ENCODE measurements at places on chromosomes 1 and 21.

DNA sequence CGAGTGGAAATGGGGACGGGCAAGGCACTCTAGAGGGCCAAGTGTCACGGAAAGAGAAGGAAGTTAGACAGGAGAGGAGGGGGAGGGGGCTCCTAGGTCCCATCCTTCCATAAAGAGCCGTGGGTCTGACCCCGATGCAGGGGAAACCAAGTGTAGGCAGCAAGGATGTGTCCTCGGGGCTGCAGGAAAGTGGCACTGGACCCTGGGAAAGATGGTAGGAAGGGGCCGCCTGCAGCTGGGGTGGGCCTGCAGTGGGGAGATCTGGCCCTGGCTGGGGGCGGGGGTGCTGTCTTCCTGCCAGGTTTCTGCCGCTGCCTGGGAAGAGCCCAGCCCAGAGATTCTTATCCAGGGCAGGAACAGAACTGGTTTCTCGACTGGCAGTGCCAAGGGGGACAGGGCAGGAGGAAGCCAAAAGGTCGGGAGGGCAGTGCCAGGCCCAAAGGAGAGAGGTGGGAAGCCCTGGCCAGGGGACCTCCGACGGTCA is 12.9 kb downstream of the CRABP2 start:
- DNase-seq, result no peak

- no peak for DNase-seq
Measured at GRCh38 chr1:11286735-11287410, 13.9 kb downstream of the UBIAD1 start.

DNA sequence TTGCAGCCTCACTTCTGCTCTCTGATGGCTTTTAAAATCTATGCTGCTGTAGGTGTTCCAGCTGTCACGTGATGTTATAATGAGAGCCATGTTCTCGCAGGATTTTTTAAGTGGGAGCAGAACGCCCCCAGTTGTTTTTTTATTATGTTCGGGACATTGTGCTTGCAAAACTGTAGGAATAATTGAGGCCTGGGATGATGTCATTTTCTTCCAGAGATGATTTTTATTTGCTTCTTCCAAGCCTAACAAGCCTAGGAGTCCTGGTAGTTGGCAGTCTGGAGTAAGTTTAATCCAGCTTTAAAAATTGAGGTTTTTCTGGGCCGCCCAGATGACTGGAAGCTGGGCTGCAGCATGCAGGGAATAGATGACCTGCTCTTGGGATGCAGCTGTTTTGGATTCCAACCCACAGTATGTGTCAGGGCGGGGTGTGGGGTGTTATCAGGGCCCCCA is 34.6 kb upstream of the CHIT1 start:
- no peak for DNase-seq

GRCh38 chr1:200337831-200338230 is 72.0 kb downstream of the ZNF281 start:
- no peak for DNase-seq

DNA sequence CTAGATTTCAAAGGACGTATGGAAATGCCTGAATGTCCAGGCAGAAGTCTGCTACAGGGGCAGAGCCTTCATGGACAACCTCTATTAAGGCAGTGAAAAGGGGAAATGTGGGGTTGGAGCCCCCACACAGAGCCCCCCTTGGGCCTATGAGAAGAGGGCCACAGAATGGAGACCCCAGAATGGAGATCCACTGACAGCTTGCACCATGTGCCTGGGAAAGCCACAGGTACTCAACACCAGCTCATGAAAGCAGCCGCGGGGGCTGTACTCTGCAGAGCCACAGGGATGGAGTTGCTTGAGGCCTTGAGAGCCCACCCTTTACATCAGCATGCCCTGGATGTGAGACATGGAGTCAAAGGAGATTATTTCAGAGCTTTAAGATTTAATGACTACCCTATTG is 108.7 kb downstream of the DMRTB1 start:
- DNase-seq, result no peak

- DNase-seq, result no peak
Measured at GRCh38 chr1:15062479-15063099, 91.0 kb upstream of the TMEM51 start.

DNA sequence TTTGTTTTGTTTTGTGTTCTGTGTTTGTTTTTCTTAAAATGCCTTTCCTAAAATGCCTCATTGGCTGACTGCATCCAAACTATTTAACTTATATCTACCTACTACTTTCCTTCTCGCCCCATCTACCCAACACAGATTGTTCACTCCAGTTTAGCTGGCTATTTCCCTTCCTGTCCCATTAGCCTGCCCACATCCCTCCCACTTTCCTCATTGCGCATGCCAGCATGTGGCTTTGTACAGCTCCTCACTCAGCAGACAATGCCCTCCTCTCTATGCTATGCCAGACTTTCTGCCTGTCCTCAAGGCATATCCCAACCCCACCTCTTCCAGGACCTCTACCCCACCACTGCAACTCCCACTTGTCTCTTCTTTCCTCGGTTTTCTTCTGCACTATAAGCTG is 94.7 kb upstream of the C1orf21 start:
- DNase-seq, result no peak

GRCh38 chr21:26717146-26717739 is 128.0 kb downstream of the ADAMTS1 start:
- DNase-seq, result no peak

DNA sequence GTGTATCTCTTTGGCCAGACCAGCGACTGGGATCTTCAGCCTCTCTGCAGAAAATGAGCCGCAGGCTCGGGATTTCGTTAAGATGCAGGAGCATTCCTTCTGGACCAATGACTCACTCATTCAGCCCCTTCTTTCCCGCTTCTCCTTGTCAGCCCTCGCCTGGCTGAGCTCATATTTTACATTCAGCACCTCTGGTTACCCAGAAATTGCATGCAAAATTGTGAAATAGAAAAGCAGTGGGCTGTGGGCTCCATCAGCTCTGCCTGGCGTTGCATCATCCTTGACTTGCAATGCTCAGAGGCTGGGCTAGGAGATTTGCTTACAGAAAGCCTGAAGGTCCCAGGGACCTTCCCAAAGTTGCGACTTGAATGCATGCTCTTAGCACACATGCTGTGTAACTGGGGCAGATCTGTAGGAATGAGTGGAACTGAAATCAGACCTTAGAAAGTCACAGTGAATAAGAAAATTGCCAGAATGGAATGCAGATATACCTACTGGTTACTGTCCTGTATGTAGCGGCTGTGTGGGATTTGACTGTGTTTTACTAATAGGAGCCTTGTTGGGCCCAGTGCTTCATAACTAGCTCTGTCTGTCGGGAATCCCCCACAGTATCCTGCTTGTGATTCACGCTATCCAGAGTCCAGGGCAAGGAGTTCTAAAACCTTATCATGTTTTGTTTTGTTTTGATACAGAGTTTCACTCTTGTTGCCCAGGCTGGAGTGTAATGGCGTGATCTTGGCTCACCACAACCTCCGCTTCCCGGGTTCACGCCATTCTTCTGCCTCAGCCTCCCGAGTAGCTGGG is 444.8 kb downstream of the KIF26B start:
- DNase-seq, result peak; percentile 88

GRCh38 chr21:32136546-32136945 is 142.3 kb downstream of the MIS18A start:
- no peak for DNase-seq

DNA sequence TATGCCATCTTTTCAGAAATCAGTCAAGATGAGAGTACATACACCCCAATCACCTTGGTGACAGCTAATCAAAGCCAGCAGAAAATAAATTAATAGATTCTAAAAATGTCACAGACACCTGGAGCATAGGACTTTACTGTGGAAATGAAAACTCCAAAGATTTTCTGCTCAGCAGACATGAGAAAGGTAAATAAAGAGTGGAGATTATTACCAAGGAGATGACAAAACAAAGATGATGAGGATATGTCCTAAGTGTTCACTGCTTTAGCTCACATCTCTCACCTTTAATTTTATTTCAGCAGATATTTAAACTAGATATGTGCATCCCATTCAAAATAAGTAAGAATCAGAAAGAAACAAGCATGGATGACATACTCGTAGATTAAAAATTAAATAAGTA is 14.8 kb upstream of the KCNT2 start:
- no peak for DNase-seq

DNA sequence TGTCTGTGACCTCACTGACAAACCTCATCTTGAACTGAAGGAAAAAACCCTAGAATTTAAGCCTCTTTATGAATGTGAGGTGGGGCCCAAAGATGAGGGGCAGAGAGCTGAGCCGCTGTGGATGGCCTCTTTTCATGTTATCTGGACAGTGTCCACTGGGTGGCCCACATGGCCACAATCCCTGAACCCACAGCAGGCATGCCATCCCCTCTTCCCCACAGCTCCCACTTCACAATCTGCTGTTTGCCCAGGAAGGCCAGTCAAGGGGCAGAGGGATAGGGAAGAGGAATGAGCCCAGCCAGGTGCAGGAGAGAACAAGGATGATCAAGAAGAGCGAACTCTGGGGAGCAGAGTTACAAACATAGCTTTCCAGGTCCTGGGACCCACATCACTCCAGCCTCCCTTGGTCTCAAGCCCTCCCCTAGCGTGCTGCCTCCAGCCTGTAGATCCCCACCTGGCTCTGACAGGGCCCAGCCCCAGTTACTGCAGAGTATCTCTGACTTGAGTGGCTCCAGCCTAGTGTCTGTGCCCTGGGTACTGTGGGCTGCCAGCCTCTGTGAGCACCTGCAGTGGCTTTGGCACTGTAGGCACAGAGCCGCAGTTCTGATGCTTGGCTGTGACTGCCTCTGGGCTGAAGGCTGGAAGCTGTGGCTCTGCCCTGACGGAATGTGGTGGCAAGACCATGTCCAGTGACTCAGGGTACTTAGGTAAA is 1.9 kb upstream of the SLFNL1 start:
- no peak for DNase-seq
